ENCODE measurements at places on chromosomes 7 and 10.

DNA sequence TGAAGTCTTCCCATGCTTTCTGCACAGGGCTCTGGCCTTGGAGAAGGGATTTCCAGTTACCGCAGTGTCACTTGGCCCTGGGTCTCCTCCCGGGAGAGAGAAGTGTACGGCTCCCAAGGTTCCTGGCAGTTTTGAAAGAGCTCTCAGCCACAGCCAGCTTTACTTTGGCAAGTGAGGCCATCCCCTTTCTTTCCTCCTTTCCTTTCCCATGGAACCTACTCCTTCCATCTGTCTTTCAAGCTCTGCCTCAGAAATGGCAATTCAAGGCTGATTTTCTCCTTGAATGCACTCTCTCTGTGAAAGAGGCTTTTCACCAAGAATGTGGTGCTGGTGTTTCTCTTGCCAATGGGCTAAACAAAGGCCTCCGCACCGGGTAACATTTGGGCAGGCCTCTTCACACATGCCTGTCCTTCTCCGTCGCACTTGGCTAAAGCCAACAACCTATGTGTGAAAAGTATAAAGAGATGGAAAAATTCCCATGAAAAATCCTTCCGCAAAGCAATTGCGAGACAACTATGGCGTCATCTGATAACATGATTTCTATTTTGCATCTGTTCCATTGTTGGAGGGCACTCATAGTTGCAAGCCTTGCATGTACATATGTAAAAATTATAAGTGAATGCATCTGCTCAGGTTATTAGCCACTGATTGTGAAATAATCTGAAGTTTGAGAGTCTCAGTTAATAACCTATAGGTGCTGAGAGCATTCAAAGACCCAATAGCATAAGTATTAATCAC lies 125.4 kb downstream of the PFKFB3 start:
- no peak for DNase-seq

DNA sequence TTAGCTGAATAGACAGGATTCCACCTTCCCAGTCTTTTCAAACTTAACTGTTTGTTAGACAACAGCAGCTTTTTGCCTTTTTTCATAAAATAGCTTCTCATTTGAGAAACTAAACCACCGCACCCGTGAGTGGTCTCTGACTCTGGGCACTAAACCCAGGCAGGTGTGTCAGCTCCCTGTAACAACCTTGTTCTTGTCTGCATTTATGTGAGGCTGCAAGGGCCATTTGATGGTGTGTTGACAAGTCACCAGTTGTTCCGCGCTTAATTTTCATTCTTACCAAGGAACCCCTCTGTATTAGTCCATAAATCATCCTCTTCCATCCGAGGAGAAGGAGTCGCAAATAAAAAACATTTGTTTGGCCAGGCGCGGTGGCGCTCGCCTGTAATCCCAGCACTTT lies 1.5 kb downstream of the STOX1 start:
- no peak for DNase-seq

- peak; percentile 53 for DNase-seq
These were observed at the start of gene FGL2 for GRCh38 chr7:77199013-77199966. TSS of gene FGL2 (minus strand) at chr7:77199819. CDS start at chr7:77199793, 26 bp downstream.

DNA sequence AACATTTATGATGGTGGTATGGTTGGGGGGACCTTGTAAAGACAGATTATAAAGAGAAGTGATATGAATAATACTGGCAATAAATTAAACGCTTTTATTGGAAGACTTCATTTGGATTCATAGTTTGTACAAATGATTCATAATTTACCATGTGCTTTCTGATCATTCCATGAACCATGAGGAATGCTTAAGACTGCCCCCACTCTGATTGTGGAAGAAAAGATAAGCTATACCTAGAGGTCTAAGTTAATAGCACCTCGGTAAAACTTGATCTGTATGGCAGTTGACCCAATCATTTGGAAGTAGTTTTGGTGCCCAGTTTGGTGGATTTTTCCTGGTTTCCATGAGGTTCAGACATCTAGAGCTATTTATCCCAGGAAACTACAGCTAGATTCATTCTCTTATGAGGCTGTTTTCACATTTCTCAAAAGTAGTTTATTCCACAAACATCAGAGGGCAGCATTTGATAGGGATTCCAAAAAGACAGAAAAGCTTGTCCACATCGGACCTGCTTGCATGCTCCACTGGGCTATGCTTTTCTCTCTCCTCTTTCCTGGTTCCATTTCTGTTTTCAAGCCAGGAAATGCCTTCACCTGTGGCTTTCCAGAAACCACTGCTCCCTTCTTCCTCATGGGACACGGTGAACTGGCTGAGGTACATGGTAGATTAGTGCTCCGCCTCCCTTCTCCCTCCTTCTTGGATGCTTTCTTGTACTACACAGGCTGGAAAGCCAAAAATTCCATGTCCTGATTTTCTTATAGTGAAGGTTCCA lies 29.2 kb downstream of the TFAM start:
- DNase-seq, result no peak

DNA sequence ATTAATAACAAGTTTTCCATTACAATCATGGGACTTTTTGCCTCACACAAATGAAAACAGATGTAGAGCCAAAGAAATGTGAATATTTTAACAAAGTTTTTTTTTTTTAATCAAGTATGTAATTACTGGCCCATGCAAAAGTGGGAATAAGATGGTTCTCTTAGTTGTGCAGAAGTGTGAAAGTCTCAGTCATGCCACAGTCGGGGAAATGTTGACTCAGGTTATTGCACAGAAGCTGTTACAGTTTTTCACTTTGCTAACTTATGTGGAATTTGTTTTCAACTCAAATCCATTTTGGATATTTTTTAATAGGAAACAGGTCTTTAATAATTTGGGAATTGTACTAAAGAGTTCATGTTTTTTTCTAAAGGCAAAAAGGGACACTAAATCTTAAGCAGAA lies 44.0 kb upstream of the CAV2 start:
- no peak for DNase-seq

- DNase-seq, result no peak
These were observed 34.0 kb upstream of the INSIG1 start for GRCh38 chr7:155263581-155264143.

DNA sequence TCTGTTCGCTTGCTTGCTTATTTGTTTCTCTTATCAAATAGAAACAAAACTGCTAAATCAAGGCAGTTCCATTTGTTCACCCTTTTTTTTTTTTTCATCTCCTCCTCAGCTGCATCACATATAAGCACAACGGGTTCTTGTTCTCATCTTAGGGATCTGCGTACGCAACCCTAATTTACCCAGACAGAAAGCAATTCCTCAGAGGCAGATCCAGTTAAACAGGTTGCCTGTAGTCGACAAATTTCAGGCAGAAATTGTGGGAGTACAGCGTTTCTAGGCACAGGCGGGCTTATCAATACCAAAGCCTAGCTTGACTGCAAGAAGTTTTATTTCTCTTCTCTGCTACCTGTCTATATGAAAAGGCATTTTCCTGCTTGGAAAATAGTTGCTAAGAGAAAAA lies 565.4 kb downstream of the NXPH1 start:
- DNase-seq, result no peak

DNA sequence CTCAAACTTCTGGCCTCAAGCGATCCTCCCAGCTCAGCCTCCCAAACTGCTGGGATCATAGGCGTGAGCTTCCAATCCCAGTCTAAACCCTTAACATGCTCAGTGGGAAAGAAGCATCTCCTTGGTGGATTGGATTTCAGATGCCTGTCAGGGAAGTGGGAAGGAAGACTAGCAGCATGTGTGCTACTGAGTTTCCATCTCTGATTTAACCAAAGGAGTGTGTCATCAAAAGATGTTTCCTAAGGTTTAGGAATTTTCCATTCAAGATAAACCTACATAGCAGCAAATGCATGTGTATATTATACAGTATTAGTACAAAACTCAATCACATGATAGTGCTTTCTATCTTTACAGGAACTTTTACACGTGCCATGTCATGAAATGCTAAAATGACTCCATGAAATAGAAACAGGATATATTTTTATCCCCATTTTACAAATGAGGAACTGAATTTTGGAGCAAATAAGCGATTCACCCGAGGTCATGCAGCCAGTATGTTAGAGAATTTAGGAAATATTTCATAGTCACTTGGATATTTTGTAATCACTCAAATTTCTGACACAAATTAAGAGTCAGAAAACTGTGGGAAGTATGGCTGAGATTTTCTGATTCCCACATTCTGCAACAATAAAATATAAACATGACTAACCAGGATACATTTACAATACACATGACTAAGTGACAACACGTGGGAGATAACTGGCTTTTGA lies 11.4 kb upstream of the TMEM26 start:
- peak; percentile 90 for DNase-seq
